ENCODE measurements at places on chromosomes 5 and 9.

- DNase-seq, result no peak
Observed at GRCh38 chr5:134580001-134580460, 52.6 kb downstream of the SAR1B start.

DNA sequence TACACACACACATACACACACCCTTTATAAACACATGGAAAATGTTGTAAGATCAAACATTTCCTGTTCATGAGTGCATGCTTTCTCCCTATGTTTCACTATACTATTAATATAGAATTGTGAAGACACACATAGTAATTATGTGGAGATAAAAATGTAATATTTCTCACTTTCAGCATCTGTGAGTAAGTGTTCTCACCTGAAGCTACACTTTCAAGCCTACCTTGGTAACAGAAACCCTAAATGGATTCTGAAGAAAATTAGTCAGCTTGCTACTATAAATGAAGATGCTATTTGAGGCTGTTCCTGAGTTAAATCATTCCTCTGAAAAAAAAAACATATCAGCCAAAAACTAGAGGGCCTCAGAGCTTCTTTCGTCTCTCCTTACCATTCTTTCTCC, 81.1 kb upstream of the GNA14 start:
- no peak for DNase-seq

DNA sequence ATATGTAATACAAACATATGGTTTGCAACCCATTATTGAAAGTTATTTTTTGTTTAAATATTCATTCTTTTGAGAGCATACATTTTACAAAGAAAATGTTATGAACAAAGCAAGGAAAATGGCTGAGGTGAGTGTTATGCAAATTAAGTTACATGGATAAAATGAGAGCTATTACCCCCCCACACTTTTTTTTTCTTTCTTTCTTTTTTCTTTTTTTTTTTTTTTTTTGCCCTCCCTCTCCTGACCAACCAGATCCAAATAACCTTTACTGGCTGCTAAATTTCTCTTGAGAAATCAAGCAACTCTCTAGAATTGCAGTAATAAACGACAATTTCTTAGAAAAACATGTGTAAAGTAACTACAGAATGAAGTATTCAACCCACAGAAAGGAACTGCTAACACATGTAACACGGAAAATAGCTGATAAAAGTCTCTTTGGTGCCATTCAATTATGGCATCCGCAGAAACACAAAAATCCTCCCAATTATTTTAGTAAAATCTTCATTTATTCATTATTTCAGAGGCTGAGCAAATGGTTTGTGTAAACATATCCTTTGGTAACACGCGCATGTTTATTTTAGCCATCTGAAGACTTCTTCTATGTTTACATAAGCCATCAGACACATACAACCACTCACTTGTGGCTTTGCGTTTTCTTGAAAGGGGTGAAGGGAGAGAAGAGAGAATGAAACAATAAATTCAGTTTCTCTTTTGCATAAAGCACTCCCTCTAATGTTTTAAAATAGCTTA, 216.1 kb downstream of the NFIB start:
- no peak for DNase-seq

DNA sequence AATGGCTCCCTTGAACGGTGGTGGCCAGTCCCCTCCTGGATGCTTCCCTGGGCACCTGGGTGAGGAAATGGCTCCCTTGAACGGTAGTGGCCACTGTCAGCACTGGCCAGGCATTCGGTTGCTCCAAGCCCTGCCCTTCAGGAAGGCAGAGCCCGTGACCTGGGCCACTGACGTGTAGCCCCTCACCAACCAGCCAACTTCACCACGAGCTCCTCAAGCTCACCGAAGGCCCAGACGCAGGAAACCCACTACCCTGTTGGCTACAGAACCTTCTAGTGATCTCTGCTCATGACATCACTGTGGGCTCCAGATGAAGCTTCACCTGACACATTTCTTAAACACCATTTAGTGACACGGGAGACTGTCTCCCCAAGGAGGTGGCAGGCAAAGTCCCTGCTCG, 9.2 kb downstream of the SLC6A3 start:
- no peak for DNase-seq

DNA sequence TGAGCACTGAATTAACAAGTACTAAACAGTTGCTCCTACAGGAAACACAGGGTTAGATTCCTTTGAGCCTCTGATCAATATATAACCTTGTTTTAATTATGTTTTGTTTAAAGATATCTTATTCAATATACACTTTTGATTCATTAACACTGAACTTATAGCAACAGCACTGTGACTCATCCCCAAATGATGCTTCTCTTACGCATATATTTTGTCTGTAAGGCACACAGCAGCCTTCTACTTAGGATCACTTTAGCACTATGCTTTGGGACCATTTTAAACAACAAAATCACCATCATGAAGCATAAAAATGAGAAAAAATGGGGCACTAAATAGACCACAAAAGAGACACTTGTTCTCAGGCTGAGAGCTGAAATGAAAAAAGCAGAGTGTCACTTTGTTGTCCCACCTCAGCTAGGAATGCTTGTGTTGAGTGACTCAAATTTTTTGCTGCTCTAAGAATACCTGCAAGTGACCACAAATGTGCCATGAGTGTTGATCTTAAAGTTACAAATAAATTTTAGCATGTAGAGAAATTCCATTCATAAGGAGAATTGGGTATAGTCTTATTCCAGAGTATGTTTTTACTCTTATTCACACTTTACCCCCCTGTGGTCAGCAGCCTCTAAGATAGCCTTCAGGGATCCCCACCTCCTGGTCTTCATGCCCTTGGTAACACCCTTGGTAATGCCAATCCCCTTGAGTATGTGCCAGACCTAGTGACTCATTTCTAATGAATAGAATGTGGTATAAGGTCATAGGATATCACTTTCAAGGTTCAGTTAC, 252.7 kb upstream of the IL12B start:
- peak; percentile 25 for DNase-seq

DNA sequence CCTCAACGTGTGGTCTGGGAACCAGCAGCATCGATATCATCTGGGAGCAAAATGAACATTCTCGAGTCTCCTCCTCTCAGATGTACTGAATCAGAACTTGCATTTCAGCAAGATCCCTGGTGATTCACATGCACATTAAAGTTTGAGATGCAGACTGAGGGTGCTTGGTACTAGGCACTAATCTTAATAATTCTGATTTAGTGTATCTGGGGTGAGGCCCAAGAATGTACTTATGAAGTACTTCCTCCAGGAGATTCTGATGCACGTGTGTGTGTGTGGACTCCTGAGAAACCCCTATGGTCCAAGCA, 56.2 kb upstream of the EQTN start:
- DNase-seq, result no peak

GRCh38 chr5:136031711-136032110, 2.9 kb downstream of the TGFBI start:
- DNase-seq, result no peak

- DNase-seq, result no peak
Observed at GRCh38 chr9:2043881-2044462, 28.8 kb downstream of the SMARCA2 start.

DNA sequence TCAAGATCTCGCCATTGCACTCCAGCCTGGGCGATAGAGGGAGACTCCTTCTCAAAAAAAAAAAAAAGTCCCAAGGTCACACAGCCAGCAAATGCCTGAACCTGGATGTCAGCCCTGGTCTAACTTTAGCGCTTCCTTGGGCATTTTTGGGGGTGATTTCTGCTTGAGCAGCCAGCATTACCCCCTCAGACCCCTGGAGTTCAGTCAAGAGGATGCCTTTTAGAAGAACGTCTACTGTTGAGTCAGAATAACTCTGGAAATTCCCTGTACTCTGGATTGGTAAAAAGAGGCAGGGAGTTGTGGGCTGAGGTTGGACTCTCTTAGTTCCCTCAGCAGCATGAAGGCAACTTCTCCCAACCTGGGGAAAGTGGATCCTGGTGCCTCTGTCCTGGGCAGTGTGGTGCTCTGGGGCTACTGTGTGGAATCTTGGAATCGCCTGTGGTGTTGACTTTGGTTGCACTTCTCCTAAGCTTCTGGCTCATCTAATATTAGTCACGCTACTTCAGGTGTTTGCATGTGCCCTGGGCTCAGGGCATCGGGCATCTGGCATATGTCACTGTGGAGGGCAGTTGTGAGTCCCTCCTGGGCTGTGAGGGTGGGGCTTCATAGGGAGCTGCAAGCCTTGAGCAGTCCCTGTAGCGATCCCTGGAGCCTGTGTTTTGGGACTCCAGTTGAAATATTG, 32.2 kb downstream of the STXBP1 start:
- no peak for DNase-seq

- peak; percentile 15 for DNase-seq
Observed at GRCh38 chr9:649128-650074, 192.1 kb upstream of the DMRT1 start.

DNA sequence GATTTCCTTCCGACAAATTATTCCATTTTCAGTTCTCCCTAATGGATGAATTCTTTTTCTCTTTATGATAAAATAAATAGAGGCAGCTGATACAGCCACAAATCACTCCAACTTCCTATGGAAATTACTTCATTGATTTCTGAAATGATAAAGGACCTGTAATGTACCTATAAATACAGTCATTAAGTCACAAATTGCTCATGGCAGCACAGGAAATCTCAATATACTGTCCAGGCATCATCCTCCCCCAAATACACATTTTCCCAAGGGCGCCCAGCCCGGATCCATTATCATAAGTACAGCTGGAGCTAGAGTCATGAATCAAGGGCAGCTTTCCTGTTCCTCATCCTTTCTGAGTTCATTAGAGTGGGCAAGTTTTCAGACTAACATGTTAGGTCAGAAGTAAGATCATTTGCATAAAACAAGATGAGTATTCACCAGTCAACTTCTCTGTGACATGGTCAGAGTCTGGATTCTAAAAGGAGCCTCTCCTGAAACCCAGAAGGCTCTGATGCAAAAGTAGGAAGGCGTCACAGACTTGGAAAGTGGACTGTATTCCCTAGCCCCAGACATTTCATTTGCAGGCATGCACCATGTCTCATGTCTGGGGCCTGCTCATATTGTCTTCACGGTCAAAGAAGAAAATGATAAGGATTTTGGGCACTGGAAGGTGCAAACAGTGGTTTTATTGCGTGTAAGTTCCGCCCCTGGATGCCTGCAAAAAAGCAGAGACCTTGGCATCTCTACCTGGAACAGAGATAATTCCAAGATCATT, 383.2 kb downstream of the PLK2 start:
- DNase-seq, result no peak

GRCh38 chr9:125240649-125240999, 519 bp downstream of the HSPA5 start:
- DNase-seq, result peak; percentile 43

GRCh38 chr9:133528876-133529241, 4.1 kb upstream of the MYMK start:
- no peak for DNase-seq

GRCh38 chr9:7578951-7579350, 220.6 kb downstream of the DMAC1 start:
- no peak for DNase-seq

DNA sequence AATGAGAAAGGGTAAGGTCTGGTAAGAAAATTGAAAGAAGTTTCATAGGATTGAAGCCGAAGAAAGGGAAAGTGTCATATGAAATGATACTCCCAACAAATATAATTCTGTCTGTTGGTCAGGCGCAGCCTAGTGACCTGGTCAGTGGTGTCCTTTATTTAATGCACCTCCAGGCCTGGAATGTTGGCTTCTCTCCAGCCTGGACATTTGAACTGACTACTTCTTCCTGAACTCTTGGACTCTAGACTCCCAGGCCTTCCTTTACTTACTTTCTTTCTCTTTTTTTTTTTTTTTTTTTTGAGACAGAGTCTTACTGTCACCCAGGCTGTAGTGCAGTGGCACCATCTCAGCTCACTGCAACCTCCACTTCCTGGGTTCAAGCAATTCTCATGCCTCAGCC, 1381.5 kb upstream of the WWC1 start:
- DNase-seq, result no peak

- DNase-seq, result no peak
Observed at GRCh38 chr9:91027005-91027404, 225.4 kb downstream of the SYK start.

DNA sequence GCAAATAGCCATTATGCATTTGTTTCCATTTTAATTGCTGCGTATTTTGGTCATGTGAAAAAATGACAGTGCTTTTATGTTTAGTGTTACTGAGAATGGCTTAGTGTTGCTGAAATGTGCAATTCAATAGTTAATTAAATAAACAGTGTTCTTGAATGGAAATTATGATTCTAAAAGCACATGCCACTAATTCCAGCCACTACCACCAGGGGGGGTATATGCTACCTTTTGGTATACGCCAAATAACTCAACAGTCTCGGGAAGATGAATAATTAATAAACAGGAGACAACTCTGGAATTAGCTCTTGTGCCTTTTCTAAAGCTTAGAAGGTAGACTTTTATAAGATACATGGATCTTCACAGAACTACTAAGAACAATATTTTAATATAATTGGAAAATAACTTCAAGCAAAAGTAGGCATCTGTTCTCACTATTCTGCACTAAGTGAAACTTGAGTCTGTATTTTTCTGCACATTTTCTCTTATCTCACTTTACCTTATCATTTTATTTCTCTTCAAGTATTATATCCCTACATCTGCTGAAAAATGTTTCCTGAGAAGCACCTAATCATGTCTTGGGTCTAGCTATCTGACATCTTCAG, 83.5 kb upstream of the MINAR2 start:
- peak; percentile 51 for DNase-seq

DNA sequence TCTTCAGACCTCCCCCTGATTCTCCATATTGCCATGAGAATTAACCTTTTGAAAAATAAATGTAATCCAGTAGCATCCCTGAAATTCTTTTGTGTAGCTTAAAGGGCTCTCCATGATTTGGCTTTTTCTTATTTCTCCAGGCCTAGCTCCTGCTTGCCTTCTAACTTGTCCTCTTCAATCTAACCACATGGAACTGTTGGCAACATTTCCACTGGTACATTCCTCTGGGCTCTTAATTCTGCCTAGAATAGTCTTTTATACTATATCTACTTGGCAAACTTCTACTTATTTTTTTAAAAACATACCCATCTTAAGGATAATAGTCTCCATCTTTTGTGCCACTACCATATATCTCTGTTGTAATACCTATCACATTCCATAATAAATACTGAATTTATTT, 54.1 kb downstream of the GNG10 start:
- no peak for DNase-seq

GRCh38 chr5:98796197-98796972, 22.9 kb downstream of the RGMB start:
- peak; percentile 58 for DNase-seq

DNA sequence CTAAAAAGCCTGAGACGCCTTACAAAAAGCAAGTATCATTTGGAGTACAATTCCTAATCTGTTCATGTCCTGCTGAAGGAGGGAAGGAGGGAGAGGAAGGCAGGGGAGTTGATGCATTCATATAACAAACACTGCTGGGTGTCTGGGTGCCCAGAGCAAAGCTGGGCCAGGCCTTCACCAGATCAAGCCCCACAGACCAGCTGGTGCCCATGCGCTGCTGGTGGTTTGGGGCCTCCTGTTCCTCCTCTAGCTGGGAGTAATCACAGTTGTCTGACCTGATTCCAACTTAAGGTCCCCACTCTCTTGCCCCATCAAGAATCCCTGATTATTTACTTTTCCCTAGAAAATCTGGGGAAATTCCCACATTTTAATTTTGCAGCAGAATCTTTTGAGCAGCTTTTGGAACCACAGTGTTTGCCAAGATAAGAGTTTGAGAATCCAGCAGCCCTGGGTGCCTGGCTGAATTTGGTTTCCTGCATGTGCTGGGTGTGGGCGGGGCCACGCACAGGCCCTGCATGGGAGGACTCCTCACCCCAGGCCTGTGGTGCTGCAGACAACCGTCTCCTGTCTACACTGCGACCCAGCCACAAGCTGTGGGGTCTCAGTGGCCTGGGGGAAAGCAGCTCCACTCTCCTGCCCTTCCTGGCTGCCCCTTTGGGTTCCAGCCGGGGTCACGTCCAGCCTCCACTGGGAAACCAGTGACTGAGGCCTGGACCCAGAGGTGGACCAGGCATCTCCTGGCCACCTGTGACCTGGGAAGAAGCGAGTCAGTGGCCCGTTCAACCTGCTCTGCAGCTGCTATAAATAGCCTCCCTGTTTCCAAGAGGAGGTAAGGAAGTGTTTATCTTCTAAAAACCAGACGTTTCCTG, 47.5 kb downstream of the NEURL1B start:
- no peak for DNase-seq
